T-helper 2 cell treated with Interferon-gamma antibody and Interleukin-4, amounts not matched to agents 100 ng/mL and 5 ng/mL, for 36 hours (primary cell): ENCODE measurements at places on chromosomes 5 and 9. TPM values are rescaled to one million over a fixed set of nuclear protein-coding genes. Genes with fewer than 3 reads are reported as not detected.

Gene SMIM32
- total RNA-seq, result not detected in 2 replicates

Gene RGP1
- total RNA-seq, result 22.8 and 23.3 TPM in 2 replicates

Gene ZDHHC11B
- 0.07 and 0.09 TPM in 2 replicates for total RNA-seq

Gene WNT8A
- not detected in 2 replicates for total RNA-seq

Gene HIGD2A
- total RNA-seq, result 105 and 111 TPM in 2 replicates

Gene ALDOB
- not detected in 2 replicates for total RNA-seq

Gene PCDHGA7
- total RNA-seq, result 0.30 TPM in 2 replicates

Gene CNTLN
- 1.7 and 1.8 TPM in 2 replicates for total RNA-seq

Gene RAI14
- total RNA-seq, result 1.2 and 1.5 TPM in 2 replicates

Gene SLC6A19
- total RNA-seq, result not detected in 2 replicates

Gene SPACA9
- total RNA-seq, result 0.66 and 1.3 TPM in 2 replicates

Gene PKD2L2
- total RNA-seq, result 0.23 TPM in 1 of 2 replicates, not detected in the other

Gene LCN10
- total RNA-seq, result 0.34 TPM in 1 of 2 replicates, not detected in the other

Gene GPR150
- total RNA-seq, result 0.30 and 0.48 TPM in 2 replicates

Gene LAMC3
- total RNA-seq, result 0.05 and 0.07 TPM in 2 replicates

Gene ASTN2
- total RNA-seq, result 4.2 and 4.3 TPM in 2 replicates

Gene NTRK2
- total RNA-seq, result 0.34 and 0.36 TPM in 2 replicates

Gene VCAN
- total RNA-seq, result not detected in 2 replicates

Gene PLK2
- 2.4 and 2.7 TPM in 2 replicates for total RNA-seq

Gene SLC46A2
- total RNA-seq, result not detected in 2 replicates

Gene FOXD1
- 0.07 and 0.11 TPM in 2 replicates for total RNA-seq

Gene PTPN3
- 0.61 and 1.0 TPM in 2 replicates for total RNA-seq

Gene PCDHA9
- total RNA-seq, result not detected in 2 replicates

Gene PAEP
- not detected in 2 replicates for total RNA-seq

Gene SEPTIN8
- total RNA-seq, result 28.2 and 32.6 TPM in 2 replicates

Gene IDNK
- total RNA-seq, result 9.1 and 9.7 TPM in 2 replicates

Gene FGFR4
- 0.91 and 1.5 TPM in 2 replicates for total RNA-seq

Gene STKLD1
- total RNA-seq, result 0.59 and 1.1 TPM in 2 replicates

Gene QRFP
- total RNA-seq, result not detected in 2 replicates

Gene HAVCR2
- 44.5 and 45.9 TPM in 2 replicates for total RNA-seq

Gene ENG
- 21.4 and 23.0 TPM in 2 replicates for total RNA-seq
